Activated naive CD4-positive, alpha-beta T cell treated with anti-CD3 and anti-CD28 coated beads, Interleukin-2, amount 10 ng/mL, durations not matched to agents 7 days and 5 days (primary cell): ENCODE measurements at places on chromosomes 5 and 9.

DNA sequence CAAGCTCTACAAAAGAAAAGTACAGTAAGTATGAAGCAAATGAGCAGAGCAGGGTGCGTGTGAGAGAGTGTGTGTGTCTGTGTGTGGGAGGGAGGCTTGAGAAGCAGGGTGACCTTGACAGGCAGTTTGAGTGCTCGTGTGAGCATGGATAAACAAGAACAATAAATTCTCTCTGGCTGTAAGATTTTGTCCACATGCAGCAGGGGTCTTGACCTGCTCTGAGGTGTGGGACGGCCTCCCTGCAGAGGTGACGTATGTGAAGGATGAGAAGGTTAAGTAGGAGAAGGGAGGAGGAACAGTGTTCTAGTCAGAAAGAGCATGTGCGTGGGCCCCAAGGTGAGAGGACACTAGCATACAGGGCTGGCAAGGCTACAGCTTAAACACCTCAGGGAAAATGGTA, 49.0 kb downstream of the SPTLC1 start:
- DNase-seq: no peak

- no peak for DNase-seq
These were observed 43.4 kb downstream of the DPYSL3 start for GRCh38 chr5:147466360-147466980.

DNA sequence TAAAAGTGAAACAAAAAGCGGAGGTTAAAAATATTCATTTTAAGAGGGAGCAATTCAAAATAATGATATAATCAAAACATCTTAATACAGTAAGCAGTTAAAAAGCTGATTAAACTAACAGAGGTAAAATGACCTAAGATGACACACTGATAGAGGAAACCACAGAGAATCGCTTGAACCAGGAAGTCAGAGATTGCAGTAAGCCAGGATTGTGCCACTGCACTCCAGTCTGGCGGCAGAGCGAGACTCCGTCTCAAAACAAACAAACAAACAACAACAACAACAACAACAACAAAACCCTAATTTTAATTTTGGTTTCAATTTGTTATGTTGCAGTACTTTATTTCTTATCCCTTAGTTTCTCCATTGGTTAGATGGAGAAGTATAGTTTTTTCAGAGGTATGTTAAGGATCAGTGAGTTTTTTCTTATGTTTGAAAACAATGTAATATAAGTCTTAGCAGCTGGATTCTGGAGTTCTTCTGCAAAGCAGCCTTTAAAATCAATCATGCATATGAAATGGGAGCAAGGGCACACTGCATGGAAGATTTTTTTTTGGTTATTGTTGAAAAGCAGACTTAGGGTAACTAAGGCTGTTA, 58.5 kb downstream of the MLANA start:
- DNase-seq: peak; percentile 38

DNA sequence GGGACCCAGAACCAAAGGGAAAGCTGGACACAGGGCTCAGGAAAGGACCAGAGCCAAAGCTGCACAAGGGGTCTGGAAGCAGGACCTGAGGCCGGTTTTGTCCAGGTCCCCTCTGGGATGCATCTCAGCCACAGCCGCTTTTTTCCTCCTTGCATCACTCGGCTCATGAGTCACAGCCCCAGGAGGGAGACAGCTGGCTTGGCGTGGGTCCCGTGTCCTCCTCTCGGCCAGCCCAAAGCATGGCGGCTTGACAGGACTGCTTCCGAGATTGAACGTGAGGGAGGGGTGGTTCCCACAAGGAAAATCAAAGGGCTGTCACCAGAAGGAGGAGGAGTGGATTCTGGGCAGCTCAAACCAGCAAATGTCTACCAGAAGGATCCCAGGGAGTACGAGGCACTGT, 56.7 kb upstream of the CPLX2 start:
- no peak for DNase-seq

DNA sequence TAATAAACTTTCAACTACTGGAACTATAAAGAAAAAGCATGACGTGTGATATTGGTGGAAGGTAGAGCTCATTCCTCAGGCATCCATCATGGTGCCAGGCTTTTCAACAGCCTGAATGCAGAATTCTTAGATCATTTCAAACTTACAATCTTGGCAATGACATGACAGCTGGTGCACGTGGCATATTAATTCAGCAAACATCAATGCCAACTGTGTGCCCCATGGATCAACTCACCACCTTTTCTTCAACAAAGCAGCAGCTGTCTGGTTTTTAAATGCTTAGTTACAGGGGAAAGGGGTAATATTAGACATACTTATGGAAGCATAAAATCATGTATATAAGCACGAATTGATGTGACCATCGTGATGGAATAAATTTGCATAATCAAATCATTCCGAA, 56.0 kb upstream of the OR13F1 start:
- no peak for DNase-seq

DNA sequence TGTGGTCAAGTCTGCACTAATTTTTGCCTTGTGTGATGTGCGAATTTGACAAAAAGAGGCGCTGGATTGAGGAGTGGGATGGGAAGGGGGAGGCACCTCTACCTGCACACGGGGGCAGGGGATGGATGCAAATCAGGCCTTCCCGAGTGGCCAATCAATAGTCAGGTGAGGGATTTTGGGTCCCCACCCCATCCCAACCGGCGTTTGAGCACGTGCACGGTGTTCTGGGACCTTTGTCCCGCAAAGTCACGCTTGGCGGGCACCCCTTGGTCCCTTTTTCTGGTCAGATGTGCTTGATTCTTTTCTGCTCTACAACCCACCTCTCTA, 685 bp upstream of the ADAMTS19 start:
- no peak for DNase-seq

DNA sequence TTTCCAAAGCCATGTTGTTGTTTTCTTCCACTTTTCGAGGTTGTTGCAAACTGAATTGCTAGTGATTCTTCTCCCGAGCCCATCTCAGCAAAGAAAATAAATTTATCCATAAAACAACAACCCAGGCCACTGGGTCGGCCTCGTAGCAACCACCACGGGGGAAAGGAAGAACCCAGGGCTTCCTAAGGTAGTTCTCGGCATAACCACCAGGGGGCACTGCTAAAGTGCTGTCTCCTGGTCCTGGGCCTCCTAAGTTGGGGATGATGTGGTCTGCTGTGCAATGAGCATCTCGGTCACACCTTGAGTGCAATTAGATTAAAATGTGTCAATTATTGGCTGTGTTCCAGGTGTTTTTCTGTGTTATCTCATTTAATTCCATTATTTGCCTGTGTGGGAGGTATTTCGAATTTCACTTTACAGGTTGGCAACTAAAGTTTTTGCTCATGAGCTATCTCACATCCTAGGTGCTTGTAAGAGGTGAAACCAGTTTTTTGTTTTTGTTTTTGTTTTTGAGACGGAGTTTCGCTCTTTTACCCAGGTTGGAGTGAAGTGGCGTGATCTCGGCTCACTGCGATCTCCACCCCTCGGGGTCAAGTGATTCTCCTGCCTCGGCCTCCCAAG, 102.8 kb upstream of the DAP start:
- peak; percentile 70 for DNase-seq

DNA sequence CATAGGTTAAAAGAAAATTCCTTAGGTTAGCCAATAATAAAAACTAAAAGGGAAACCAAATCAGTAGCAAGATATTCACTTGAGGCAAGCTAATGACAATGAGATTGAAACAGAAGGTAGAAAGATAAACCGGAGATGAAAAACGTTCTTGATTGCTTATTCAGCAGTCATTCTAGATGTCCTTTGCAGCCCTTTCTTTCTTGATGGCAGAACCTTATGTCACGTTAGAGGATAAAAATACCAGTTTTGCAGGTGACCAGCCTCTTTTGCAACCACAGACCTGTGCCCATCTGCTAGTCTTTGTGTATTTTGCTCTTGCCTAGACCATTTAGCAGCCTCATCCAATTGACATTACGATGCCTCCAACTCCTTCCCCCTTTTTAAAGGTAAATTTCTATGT, 337.8 kb downstream of the DMAC1 start:
- no peak for DNase-seq

- no peak for DNase-seq
These were observed 42.1 kb upstream of the CTNND2 start for GRCh38 chr5:11946317-11946716.

- no peak for DNase-seq
These were observed 96.2 kb downstream of the TSSK1B start for GRCh38 chr5:113338628-113339027.

GRCh38 chr9:12838546-12838945, 63.7 kb downstream of the LURAP1L start:
- DNase-seq: no peak

DNA sequence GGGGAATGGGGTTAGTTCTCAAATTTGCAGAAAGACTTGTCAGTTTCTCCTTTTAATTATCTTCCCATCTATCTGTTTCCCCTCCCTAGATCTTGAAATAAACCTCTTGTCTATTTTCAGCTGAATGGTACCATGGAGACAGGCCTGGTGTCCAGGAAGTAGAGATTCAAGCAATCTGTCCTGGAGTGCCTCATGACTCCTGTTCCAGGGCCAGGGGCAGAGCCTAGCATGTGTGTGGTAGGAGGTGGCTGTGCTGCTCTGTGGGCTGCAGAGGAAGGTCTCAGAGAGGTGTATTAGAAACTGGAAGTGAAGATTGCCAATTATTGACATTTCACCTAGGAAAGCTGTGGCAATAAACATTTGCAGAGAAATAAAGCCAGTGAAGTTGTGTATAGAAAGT, 175.8 kb upstream of the ATP10B start:
- no peak for DNase-seq

DNA sequence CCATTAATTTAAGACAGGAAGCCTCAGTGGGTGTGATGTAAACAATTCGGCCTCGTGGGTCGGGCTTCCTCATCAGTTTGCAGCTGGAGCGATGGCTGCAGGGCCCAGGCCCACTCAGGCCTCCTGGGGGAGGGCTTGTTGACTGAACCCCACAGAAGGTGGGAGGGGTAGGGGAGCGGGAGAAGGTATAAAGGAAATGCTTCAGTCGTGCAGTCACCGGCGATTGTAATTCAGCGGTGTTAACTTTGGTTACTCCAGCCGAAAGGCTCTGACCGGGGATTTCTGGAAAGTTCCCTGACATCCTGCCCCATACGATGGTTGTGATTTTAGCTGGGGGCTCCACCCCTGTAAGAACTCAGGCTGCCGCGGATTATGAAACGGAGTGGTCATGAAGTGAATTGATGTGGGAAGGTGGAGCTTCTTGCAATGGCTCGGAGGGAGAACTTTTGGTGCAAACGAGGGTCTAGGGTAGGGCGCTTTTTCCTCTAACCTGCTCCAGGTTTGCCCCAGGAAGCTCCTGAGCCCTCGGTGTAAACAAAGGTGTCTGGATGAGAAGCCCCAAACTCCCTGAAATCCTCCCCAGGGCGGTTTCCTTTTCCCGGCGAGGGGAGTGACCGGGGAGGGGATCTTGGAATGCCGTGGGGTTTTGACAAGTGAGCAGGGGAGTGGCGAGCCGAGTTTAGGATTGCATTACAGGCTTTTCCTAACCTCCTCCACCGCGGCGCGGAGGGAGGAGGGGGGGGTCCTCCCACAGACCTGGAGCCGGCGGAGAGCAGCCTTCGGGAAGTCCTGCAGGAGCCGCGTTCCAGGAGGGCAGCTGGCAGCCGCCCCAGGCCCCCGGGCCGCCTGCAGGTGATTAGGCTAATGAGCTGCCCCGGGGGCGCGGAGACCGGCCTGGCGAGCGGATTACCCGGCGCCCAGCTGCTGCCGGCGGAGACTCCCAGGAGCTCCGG, 215.5 kb downstream of the PDZD2 start:
- no peak for DNase-seq

GRCh38 chr9:36136894-36137391, 410 bp downstream of the GLIPR2 start:
- no peak for DNase-seq

GRCh38 chr5:56099346-56099745, 104.6 kb upstream of the IL6ST start:
- no peak for DNase-seq

GRCh38 chr5:14557203-14557770, 24.3 kb upstream of the OTULINL start:
- no peak for DNase-seq

GRCh38 chr9:133671371-133671770, 35.2 kb downstream of the DBH start:
- no peak for DNase-seq

- DNase-seq: no peak
These were observed 33.4 kb upstream of the UNC5A start for GRCh38 chr5:176776916-176777315.

DNA sequence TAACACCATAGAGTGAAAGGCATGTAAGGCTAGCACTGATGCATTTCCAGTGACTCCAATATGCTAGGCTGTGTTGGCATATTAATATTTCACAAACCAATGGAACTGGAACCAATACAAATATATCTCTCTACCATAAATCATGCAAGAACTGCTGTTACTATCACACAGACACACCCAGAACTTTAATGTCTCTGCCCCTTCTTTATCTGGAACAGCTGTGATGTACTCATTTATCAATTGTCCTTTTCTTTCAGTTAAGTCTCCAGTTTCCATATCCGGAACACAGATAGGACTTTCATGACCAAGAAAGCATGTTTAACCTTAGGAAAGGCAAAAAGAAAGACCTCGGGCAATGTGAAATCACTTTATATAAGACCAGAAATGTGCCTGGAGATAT, 70.3 kb downstream of the SPTLC1 start:
- DNase-seq: no peak

GRCh38 chr9:90251316-90251715, 391.3 kb downstream of the DIRAS2 start:
- no peak for DNase-seq

GRCh38 chr5:114335391-114335790, 26.5 kb upstream of the KCNN2 start:
- DNase-seq: no peak

DNA sequence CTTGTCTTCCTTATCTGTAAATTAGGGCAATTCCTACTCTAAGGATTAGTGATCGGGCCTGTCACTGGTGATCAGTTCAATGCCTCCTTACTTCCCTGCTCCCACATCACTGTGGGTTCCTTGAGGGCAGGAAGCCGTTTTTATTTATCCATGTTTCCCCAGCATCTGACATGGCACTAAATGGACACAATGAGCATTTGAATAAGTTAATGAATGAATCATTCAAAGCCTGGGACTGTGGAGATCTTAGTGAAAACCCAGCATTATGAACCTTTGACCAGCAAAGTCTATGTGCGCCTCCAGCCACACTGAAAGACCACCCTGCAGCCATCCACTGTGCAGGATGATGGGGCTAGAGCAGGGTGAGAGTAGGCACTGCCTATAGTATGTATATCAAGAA, 11.6 kb downstream of the COL15A1 start:
- no peak for DNase-seq

GRCh38 chr5:159655757-159656409, 260.4 kb upstream of the ADRA1B start:
- DNase-seq: no peak
